ENCODE measurements at places on chromosomes 7 and 10.

- no peak for DNase-seq
Measured at GRCh38 chr7:36037121-36037662, 115.9 kb upstream of the EEPD1 start.

GRCh38 chr10:58648131-58648530 lies 135.5 kb downstream of the BICC1 start:
- no peak for DNase-seq

GRCh38 chr10:32153931-32154330 lies 97.7 kb upstream of the KIF5B start:
- DNase-seq: no peak

DNA sequence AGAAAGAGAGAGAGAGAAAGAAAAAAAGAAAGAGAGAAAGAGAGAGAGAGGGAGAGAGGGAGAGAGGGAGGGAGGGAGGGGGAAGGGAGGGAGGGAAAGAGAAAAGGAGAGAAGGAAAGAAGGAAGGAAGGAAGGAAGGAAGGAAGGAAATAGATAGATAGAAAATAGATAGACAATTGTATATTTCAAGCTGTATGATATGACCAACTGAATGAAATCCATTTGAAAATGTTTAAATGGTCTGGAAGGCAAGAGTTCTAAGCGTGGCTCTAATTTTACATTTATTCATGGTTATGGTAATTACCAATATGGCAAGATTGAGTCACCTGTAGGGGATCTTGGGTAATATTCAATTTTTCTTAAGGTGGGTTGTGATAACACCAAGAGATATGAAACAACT lies 24.4 kb upstream of the CTAGE4 start:
- no peak for DNase-seq

DNA sequence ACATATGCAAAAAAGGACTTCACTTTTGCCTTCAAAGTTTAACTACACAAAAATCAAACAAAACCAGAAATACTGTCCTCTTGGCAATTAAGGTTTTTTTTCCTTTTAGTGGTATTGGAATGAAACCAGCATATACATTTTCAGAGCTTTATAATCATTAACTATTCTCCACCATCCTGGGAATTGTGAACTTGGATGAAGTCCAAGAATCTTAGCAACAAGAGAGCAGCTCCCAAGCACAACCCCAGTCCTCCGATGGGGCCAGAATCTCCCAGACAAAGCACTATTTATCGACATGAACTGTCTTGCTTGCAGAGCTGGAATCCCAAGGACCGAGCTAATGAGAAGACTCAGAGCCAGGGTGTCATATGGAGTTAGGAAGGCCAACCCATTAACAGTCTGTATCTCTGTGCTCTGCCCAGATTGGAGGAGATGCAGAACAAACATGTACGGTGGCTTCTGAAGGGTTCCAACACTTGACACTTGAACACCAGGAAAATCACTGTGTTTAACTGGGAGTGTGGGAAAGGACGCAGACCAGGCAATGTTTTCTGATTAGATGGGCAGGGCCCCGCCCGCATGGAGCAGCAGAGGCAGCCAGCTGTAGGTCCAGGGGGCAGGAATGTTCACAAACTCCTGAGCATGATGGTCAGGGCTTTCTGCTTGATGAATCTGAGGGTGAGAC lies 35.5 kb downstream of the PPP1R3C start:
- no peak for DNase-seq

DNA sequence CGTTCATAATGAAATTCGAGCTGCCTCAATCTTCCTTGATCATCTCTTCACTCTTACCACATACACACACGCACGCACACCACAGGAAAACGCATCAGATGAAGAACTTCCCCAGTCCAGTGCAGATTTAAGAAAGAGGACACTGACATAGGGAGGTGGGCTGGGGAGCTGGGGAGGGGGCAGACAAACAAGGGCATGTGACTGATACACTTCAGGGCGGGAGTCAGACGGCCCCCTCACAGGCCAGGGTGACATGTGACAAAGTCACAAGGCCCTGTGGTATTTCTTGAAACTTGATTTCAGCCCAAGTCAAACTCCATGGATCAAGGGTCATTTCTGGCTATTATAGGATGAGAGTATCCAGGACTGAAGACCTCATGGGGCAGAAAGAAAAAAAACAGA lies 82.6 kb downstream of the KCNMA1 start:
- no peak for DNase-seq

- no peak for DNase-seq
Measured at GRCh38 chr10:12797471-12798262, 203.8 kb downstream of the CCDC3 start.

- DNase-seq: no peak
Measured at GRCh38 chr10:28054228-28054860, 55.5 kb upstream of the ODAD2 start.

DNA sequence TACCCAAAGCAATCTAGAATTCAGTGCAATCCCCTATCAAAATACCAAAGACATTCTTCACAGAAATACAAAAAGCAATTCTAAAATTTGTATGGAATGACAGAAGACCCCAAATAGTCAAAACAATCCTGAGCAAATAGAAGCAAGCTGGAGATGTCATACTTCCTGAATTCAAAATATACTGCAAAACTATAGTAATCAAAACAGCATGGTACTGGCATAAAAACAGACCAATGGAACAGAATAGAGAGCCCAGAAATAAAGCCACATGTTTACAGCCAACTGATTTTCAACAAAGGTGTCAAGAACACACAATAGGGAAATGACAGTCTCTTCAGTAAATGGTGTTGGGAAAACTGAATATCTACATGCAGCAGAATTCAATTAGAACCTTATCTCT lies 124.1 kb upstream of the AGK start:
- no peak for DNase-seq

DNA sequence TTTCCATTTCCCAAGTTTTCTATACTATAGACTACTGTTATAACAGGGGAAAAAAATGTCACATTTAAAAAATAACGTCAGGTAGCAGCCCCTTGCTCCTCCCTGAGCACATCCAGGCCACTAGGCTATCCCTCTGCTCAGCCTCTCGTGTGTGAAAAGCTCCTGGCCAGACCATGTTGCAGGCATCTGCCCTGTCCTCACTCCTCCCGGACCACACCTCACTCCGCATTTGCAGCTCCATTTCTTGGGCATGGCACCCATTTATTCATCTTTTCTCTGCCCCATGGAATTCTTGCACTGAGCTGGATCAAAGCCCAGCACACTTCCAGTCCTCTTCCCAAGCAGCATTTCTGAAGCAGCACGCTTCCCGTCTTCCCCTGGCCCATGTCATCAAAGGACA lies 1.4 kb upstream of the GDF2 start:
- no peak for DNase-seq

DNA sequence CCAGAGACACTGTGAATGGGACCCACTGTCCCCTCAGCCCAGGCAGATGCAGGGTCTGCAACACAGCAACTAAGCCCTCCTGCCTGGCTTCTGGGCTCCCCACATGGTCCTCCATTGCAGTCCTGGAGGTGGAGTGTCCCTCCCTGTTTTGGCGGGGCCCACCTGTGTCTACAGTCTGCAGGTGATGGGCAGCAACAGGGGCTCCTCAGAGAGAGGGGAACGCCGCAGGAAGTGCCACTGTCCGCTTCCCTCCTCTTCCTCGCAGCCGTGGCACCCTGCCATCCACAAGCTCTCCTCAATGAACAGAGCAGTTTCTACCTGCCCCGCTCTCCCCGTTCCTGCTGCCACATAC lies 9.3 kb downstream of the CAMK2G start:
- DNase-seq: no peak

DNA sequence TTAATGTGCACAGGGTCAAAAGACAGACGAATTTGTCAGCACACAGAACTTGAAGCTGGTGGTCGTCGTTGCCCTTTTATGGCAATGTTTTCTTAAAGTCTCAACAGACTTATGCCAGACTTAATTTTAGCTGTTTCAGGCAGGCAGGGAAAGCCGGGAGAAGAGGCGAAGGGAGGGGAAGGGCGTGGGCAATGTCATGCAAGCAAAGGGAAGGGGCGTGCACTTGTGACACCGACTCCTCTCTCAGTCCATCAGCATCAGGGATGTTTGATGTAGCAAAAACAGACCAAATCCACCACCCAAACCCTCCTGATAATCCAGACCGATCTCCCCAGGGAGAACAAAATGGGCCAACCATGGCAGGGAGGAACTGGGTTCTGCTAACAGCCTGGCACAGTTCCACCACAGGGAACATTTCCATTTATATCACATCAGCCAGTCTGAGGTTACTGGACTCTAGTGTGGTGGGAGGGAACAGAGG lies 118.1 kb upstream of the RHEB start:
- DNase-seq: no peak

- no peak for DNase-seq
Measured at GRCh38 chr10:124323806-124324205, 94.9 kb downstream of the OAT start.

- no peak for DNase-seq
Measured at GRCh38 chr10:112546474-112546873, 99.5 kb downstream of the VTI1A start.

- peak; percentile 76 for DNase-seq
Measured at GRCh38 chr7:150668472-150668911, 17.0 kb upstream of the GIMAP2 start.

DNA sequence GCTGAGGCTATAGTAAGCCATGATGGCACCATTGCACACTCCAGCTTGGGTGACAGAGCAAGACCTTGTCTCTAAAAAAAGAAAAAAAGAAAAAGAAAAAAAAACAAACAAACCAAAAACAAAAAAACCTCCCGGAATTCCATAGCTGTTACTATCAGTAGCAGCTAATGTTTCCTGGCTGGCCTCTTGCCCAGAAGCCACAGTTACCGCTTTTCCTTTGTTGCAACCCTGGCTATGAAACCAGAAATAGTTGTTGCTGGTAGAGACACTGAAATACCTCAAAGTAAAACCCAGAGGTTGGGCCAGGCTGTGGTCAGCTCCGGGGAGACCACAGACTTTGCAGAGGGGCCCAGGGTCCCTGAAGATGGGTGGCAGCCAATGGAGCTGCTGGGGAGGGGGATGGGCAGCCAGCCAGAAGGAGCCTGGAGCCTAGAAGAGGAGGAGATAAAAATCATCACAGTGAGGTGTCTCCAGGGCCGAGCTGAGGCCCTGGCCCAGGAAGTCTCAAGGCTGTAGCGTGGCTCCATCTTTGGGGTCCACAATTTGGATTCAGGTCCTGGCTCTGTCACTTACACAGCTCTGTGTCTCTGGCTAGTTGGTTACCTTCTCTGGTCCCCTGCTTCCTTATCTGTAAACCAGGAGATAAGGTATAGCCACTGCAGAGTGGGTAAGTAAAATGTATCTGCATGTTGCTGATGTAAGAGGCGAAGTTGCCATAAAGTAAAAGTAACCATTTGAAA lies 3.4 kb upstream of the CHST12 start:
- no peak for DNase-seq

- DNase-seq: no peak
Measured at GRCh38 chr7:136549756-136550155, 318.7 kb upstream of the CHRM2 start.

GRCh38 chr7:32594965-32595490 lies 99.7 kb downstream of the AVL9 start:
- no peak for DNase-seq

- no peak for DNase-seq
Measured at GRCh38 chr10:101219139-101219945, 9.9 kb downstream of the LBX1 start.

GRCh38 chr10:26903431-26904217 lies 42.9 kb upstream of the ABI1 start:
- DNase-seq: no peak

DNA sequence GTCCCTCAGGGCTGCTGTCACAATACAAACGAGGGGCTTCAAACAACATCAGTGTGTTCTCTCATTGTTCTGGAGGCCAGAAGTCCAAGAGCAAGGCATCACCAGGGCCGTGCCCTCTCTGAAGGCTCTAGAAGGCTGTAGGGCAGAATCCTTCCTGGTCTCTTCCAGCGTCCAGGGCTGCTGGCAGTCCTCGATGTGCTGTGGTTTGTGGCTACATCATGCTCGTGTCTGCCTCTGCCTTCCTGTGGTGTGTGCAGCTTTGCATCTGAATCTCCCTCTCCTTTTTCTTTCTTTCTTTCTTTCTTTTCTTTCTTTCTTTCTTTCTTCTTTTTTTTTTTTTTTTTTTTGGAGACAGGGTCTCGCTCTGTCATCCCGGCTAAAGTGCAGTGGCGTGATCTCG lies 103.5 kb downstream of the INSYN2A start:
- DNase-seq: no peak

GRCh38 chr10:22685926-22686325 lies 28.5 kb downstream of the PIP4K2A start:
- no peak for DNase-seq

DNA sequence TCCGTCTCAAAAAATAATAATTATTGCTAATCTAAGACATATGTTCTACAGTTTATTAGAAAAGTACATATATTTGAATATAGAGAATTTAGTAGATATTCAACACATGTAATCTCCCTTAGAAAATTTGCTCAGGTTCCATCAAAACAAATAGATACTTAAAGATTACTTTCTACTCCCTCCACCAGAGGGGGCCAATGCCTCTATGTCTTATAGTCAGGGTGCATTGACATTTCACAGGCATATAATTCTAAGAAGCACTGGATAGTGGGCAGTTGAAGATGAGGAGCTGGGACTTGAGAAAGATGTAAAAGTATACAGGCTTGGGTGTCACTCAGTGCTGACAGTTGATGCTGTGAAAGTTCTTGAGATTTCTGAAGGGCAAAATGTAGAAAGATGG lies 301.6 kb upstream of the HPS1 start:
- peak; percentile 6 for DNase-seq

- DNase-seq: no peak
Measured at GRCh38 chr7:32223721-32224120, 153.5 kb upstream of the PDE1C start.

GRCh38 chr10:132624847-132625471 lies 87.4 kb downstream of the INPP5A start:
- DNase-seq: no peak

- DNase-seq: no peak
Measured at GRCh38 chr7:70263471-70264255, 665.4 kb downstream of the AUTS2 start.

GRCh38 chr7:70540641-70541040 lies 591.3 kb upstream of the GALNT17 start:
- DNase-seq: no peak

GRCh38 chr10:29895456-29895855 lies 163.9 kb downstream of the JCAD start:
- DNase-seq: no peak

DNA sequence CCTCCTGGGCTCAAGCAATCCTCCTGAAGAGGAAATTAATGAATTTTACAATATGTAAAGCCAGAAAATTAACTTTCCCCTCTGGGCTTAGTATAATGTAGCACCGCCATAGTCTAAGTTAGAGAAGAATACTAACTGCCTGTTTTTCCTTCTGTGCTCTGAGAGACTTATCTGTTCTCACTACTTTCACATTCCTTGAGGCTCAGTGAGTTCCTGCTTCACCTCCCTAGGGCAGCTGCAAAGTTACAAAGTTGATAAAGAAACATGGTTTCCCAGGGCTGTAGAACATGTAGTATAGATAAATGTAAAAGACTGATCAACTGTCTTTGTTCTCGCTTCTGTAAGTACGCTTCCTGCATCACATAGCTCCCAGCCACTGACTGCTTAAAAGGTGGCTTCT lies 16.0 kb upstream of the OLAH start:
- DNase-seq: no peak
